ENCODE measurements at places on chromosomes 3 and 15. TPM values are rescaled to one million over a fixed set of nuclear protein-coding genes. Genes with fewer than 3 reads are reported as not detected.

Gene SERPINI1
- polyA plus RNA-seq = 150 TPM

Gene PP2D1
- not detected for polyA plus RNA-seq

Gene NLGN1
- polyA plus RNA-seq = 2.7 TPM

Gene POLR2M
- 204 TPM for polyA plus RNA-seq

Gene NKIRAS1
- polyA plus RNA-seq = 42.1 TPM

Gene EPHA3
- polyA plus RNA-seq = 33.0 TPM

Gene FBXL22
- 0.41 TPM for polyA plus RNA-seq

Gene KNG1
- polyA plus RNA-seq = not detected

Gene IFT80
- 59.9 TPM for polyA plus RNA-seq

Gene RTP3
- polyA plus RNA-seq = not detected

Gene PARP16
- polyA plus RNA-seq = 19.8 TPM

Gene MYEF2
- polyA plus RNA-seq = 176 TPM

Gene LAMB2
- polyA plus RNA-seq = 15.9 TPM

Gene CCDC39
- polyA plus RNA-seq = 0.66 TPM

Gene UBAP1L
- polyA plus RNA-seq = 10.3 TPM

Gene MUC20
- polyA plus RNA-seq = 1.8 TPM

Gene ANKDD1A
- 7.0 TPM for polyA plus RNA-seq

Gene P2RY12
- not detected for polyA plus RNA-seq

Gene PPM1L
- 28.3 TPM for polyA plus RNA-seq

Gene ZPLD1
- polyA plus RNA-seq = not detected

Gene VWA5B2
- 0.33 TPM for polyA plus RNA-seq

Gene SLC28A2
- not detected for polyA plus RNA-seq

Gene UROC1
- not detected for polyA plus RNA-seq

Gene GP5
- polyA plus RNA-seq = 0.16 TPM

Gene PLA2G4F
- polyA plus RNA-seq = not detected

Gene BSN
- 2.0 TPM for polyA plus RNA-seq

Gene KBTBD13
- not detected for polyA plus RNA-seq

Measured in neural cell (in vitro differentiated cells).